Activated CD8-positive, alpha-beta memory T cell treated with anti-CD3 and anti-CD28 coated beads for 1 hour (primary cell): ENCODE measurements at places on chromosomes 3 and 15.

DNA sequence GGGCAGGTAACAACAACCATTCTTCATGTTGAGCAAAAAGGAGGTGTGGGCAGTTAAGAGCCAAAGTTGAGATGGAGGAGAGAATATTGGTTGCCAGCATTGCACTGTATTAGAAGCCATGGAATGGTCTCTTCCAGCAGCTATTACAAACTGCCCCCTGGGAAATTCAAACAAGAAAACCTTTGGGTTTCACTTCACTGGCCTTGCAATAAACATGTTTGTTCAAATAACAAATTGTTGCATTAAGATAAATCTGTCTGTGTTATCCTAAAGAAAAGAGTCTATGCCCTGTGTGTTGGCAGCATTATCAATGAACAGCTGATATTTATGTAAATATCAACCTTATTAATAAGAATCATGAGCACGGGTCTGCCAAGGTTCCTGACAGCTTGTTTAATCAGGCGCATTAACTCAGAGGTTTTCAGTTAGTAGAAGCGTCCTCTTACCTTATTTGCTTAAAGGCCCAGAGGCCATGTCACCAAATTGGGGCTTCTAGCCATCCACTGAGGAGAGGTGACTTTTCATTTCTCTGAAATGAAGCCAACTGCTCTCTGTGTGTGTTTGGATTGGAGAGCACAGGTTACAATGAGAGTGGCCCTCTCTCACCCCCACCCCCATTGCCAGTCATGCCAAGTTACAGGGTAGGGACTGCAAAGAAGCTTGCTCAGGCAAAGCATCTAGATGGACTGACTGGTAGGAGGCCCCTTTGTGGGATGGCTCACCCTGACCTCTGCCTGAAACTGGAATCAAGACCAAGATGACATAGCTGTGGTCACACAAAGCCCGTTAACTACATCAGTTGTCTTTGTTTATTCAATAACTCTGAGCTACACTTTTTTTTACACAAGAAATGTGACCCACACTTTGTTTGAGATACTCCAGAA is 10.5 kb downstream of the FILIP1L start:
- DNase-seq, result no peak

DNA sequence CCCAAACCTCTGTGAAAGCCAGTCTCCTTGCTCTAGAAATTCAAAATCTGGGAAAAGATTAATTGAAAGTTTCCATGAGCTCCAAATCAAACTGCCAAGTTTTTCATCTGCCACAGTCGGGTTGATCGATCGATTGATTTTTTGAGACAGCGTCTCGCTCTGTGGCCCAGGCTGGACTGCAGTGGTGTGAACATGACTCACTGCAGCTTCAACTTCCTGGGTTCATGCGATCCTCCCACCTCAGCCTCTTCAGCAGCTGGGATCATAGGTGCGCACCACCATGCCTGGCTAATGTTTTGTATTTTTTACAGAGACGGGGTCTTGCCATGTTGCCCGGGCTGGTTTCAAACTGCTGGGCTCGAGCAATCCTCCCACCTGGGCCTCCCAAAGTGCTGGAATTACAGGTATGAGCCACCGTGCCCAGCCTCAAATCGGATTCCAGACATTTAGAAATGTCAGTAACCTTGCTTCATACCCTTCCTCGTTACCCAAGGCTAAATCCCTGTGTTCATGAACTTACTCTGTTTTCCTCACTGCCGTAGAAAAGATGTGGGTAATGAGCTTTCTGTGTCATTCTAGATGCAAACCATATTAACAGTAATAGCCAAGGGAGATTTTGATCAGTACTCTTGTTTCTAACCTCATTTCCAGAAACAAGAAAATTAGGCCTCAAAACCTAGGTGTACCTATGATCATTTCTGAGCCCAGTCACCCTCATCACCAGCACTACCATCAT is 105.9 kb upstream of the AKAP13 start:
- no peak for DNase-seq

GRCh38 chr3:178966299-178967176 is 105.1 kb downstream of the ZMAT3 start:
- no peak for DNase-seq

DNA sequence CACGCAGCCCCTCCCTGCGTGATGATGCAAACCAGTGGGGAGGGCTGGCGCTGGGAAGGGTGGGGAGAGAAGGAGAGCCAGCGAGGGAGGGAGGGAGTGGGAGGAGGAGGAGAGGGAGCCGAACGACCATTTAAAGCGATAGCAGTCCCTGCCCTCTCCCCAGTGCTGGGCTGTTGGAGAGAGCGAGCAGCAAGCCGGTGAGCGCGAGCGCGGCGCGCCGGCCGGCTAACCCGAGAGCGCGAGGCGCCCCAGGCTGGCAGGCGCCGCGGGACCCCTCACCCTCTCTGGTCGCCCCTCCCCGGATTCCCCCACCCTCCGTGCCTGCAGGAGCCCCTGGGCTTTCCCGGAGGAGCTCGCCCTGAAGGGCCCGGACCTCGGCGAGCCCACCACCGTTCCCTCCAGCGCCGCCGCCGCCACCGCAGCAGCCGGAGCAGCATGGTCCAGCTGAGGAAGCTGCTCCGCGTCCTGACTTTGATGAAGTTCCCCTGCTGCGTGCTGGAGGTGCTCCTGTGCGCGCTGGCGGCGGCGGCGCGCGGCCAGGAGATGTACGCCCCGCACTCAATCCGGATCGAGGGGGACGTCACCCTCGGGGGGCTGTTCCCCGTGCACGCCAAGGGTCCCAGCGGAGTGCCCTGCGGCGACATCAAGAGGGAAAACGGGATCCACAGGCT is at the start of gene GRM7:
TSS of gene GRM7 (plus strand) at position 162 of the 671 bp plus-strand sequence.
- no peak for DNase-seq

GRCh38 chr3:79255702-79256101 is 512.1 kb downstream of the ROBO1 start:
- DNase-seq, result no peak

GRCh38 chr3:108471426-108471825 is 39.0 kb downstream of the MYH15 start:
- no peak for DNase-seq

GRCh38 chr3:55364421-55364820 is 122.7 kb downstream of the WNT5A start:
- no peak for DNase-seq

GRCh38 chr3:155404486-155404885 is 111.0 kb upstream of the STRIT1 start:
- DNase-seq, result no peak

GRCh38 chr3:25783661-25784512 is 644 bp upstream of the NGLY1 start:
- no peak for DNase-seq

- no peak for DNase-seq
These were observed 17.6 kb downstream of the LIMD1 start for GRCh38 chr3:45612138-45612537.
